Hepatic stellate cell (primary cell): ENCODE measurements at places on chromosomes 2 and 18.

DNA sequence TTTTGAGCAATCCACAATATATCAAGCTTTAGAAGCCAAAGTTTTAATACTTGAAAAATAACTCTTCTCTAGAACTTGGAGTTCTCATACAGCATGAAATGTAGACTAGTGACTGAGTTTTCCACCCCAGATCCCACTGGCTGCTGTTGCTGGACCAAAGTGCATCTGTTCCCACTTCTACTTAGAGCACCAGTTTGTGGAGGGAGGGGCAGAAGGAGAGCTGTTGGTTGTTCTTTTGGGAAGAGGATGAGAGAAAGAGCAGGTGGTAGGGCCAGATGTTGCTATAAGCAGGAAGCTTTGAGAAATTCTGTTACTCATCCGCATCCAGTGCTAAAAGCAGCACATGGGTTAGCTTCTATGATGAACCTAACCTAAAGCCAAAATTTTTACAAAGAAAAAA lies 59.0 kb downstream of the MBD2 start:
- no peak for DNase-seq

DNA sequence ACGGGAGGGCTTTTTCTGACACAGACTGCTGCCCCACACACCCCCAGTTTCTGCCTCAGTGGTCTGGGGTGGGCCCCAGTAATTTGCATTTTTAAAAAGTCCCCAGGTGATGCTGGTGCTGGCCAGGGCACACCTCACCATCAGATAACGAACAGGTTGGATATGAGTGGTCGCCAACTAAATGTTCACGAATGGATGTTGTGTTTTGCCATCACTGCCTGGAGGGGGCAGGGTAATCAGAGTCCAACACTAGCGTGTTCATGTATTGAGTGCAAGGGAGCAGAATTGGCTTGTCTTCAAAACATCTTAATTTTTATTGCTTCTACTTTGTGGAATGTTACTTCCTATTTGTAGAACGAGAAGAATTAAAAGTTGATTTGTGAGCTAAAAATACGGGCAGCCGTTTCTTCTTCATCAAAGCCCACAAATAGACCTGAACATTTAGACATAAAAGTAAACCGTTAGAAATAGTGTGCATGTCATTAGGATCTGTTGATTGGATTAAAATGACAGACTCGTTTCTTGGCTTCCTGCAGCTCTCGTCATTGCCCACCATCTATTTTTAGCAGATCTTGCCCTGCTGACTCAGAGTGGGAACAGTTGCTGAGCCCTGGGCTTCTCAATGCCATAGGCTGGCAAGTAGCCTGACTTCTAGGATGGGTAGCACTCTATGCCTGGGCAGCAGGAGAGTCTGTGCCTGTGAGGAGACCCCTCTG lies 45.2 kb downstream of the NCK2 start:
- DNase-seq: peak; percentile 90

- no peak for DNase-seq
Measured at GRCh38 chr2:106108791-106109190, 85.3 kb downstream of the UXS1 start.

DNA sequence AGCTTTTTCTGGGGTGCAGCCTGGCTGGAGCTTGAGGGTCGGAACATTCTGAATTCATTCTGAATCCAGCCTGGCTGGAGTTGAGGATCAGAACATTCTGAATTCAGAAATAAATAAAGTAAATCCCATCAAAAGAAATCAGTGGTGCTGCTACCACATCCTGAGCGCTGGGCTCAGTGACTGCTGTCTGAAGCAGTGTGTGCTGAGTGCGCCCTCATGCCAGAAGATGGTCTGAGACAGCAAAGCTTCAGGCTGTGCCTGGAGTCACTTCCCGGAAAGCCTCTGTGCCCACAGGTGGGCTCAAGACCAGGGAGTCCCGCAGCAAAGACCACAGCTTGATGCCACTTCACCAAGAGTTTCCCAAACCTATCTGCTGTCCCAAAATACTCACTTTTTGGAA lies 187.9 kb downstream of the VAPA start:
- DNase-seq: no peak

DNA sequence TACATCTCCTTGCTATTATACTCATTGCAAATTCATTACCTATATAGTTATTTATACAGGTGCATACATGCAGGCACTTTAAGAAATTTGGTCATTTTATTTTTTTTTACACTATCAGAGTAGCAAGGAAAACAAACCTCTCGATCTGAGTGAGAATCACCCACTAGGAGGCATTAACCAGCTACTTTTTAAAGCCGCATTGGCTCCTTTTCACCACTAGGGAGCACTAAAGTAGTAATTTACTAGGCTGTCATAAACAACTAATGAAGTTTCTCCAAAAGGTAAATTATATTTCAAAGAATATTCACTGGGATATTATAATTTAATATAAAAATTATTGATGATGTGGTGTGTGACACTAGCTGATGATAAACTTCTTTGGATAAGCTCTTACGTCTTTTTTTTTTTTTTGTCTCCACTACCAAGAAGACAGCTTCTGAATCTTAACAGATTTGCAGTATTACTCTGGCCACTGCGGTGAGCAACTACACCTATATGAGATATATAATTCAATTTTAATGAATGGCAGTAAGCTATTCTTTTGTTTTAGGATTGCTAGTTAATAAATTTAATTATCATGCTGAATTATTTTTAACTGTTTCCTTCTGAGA lies 101.9 kb downstream of the NOL4 start:
- no peak for DNase-seq

DNA sequence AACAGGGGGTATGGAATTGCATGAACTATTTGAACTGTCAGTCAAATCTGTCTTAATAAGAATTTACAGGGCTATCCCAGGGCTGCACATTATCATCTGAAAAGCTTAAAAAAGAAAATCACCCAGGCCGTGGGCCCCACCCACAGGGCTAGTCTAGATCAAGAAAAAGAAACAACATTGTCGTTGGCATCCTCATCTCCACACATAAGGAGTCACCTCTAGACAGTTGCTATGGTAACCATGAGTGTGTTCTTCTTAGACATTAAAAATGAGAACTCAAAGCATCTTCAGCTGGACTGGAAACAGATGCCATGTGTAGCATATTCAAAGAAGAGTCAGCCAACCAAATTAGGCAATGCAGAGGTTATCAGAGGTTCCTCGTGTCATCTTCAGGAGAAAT lies 72.3 kb upstream of the CPO start:
- no peak for DNase-seq

GRCh38 chr2:64403426-64403825 lies 50.5 kb upstream of the LGALSL start:
- no peak for DNase-seq

- DNase-seq: no peak
Measured at GRCh38 chr2:143936538-143936847, 583.4 kb downstream of the ZEB2 start.
